ENCODE measurements at places on chromosomes 11 and 22. TPM values are rescaled to one million over a fixed set of nuclear protein-coding genes. Genes with fewer than 3 reads are reported as not detected.

Gene ZNF215
- 0.48 TPM for polyA plus RNA-seq

Gene NARS2
- 11.9 TPM for polyA plus RNA-seq

Gene OR8J3
- polyA plus RNA-seq, result not detected

Gene CCDC73
- not detected for polyA plus RNA-seq

Gene BDNF
- polyA plus RNA-seq, result 1.4 TPM

Gene VEGFB
- polyA plus RNA-seq, result 88.2 TPM

Gene SLC35F2
- 5.0 TPM for polyA plus RNA-seq

Gene SHISA8
- polyA plus RNA-seq, result not detected

Gene GLYATL1
- 0.35 TPM for polyA plus RNA-seq

Gene MS4A7
- 22.5 TPM for polyA plus RNA-seq

Gene LIF
- polyA plus RNA-seq, result 0.79 TPM

Gene C22orf31
- 1.9 TPM for polyA plus RNA-seq

Gene MTFP1
- polyA plus RNA-seq, result 4.8 TPM

Gene ALX4
- polyA plus RNA-seq, result 2.0 TPM

Gene KRTAP5-7
- not detected for polyA plus RNA-seq

Gene P2RX6
- 22.1 TPM for polyA plus RNA-seq

Gene ZNF214
- polyA plus RNA-seq, result not detected
